ENCODE measurements at places on chromosomes 5 and 9.

GRCh38 chr5:162474239-162474638 lies 406.7 kb downstream of the GABRG2 start:
- DNase-seq = no peak

GRCh38 chr5:158116965-158117364 lies 258.0 kb upstream of the CLINT1 start:
- no peak for DNase-seq

DNA sequence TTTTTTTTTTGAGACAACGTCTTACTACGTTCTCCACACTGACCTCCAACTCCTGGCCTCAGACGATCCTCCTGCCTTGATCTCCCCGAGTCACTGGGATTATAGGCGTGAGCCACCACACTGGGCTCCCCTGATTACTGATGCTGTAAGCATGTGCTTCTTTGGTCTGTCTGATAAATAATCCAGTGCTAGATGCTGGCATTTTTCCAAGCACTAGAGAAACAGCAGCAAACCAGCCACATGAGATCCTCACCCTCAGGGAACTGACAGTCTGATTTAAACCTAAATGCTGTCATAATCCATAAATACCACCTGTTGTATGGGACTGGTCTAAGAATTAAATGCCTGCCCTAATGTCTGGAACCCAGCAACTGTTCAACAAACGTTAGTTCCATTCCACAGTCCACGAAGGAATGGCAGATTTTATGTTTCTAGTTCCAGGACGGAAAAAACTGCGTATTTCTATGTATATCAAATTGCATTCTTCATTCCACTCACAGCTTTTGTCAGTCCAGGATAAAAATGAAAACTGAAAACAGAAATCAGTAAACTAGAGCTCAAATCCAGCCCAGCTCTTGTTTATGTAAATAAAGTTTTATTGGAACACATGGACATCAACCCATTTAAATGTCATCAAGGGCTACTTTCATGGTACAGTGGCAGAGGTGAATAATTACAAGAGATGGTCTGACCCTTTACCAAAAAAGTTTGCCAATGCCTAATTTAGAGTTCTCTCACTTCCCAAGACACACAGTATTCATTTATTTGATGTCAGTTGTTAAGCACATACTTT lies 20.1 kb downstream of the SLC35D2 start:
- no peak for DNase-seq

GRCh38 chr5:53355931-53356330 lies 124.5 kb upstream of the FST start:
- no peak for DNase-seq

Measured in hippocampal formation (tissue), 2 donors.